Foreskin fibroblast (primary cell): ENCODE measurements at places on chromosomes 13 and 19.

- no peak for DNase-seq
Observed at GRCh38 chr13:111304603-111305289, 15.7 kb upstream of the TEX29 start.

DNA sequence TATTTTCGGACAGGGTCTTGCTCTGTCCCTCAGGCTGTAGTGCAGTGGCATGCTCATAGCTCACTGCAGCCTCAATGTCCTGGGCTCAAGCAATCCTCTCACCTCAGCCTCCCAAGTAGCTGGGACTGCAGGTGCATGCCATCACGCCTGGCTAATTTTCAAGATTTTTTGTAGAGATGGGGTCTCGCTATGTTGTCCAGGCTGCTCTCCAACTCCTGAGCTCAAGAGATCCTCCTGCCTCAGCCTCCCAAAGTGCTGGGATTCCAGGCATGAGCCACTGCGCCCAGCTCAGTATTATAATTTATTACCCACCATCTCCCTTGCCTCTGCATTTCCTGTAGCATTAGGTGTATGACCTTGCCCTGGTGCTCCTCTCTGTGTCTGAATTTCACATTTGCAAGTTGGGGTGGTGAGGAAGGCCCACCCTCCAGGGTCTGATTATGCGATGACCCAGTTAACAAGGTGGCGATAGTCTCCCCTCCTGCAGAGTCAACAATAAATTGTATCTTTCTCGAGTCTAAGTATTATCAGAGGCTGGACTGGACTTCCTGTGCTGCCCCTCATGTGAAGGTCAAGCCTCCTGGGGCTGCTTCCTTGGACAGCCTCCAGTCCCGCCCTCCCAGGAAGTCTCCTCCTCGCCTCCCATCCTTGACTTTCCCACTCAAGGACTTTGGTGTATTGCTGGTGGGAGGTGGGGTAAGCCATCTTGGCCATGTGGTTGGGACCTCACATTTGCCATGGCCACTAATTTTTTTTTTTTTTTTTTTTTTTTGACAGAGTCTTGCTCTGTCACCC lies 1.5 kb upstream of the TUBB4A start:
- no peak for DNase-seq

GRCh38 chr13:48642061-48642460 lies 11.7 kb upstream of the CYSLTR2 start:
- no peak for DNase-seq

GRCh38 chr13:114072421-114072820 lies 60.0 kb downstream of the RASA3 start:
- no peak for DNase-seq

DNA sequence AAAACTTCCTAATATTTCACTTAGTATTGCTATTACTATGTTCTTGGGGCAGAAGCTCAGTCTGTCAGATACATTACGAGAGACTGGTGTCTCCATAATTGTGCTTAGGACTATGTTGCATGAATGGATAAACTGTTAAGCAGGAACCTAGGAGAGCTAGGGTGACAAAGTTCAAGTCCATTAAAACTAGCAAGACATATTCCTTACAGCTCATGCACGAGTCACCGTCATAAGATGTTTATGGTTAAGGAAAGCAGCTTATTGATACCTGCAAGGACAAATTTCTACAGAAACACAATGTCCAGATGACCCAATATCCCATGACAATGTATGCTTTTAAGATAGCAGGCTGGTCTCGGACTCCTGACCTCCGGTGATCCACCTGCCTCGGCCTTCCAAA lies 5.7 kb upstream of the ZNF813 start:
- peak; percentile 59 for DNase-seq

- DNase-seq, result no peak
Observed at GRCh38 chr13:41467425-41467945, 10.1 kb downstream of the RGCC start.

DNA sequence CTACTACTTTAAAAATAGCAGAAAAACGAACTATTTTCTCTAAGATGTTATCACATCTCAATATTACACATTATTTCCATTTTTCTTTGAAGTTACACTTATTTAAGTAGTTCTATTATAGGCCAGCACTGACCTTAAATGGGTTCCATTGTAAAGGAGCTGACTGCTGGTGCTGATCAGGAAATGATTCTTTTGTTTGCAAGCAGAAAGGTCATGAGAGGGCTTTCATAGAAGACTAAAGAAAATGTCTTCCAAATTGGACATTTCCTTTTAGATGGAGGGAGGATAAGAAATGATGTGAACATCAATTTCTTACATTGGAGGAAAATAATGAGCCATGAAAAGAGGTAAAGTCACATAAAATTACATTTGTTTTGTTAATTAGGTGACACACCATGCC lies 96.2 kb downstream of the SUCLA2 start:
- DNase-seq, result no peak

DNA sequence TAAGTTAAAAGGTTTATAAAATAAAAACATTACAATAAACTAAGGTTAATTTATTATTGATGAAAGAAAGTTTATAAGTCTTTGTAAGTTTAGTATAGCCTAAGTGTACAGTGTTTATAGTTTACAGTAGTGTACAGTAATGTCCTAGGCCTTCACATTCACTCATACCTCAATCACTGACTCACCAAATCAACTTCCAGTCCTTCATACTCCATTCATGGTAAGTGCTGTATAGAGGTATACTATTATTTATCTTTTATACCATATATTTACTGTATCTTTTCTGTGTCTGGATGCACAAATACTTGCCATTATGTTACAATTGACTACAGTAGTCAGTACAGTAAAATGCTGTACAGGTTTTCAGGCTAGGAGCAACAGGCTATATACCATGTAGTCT lies 490.0 kb downstream of the GPC6 start:
- DNase-seq, result no peak

GRCh38 chr19:39413911-39414608 lies 1.6 kb downstream of the PLEKHG2 start:
- DNase-seq, result no peak

- peak; percentile 75 for DNase-seq
Observed at GRCh38 chr19:49149652-49150105, 5.5 kb downstream of the HRC start.

- no peak for DNase-seq
Observed at GRCh38 chr13:54706336-54706735, 1677.7 kb downstream of the OLFM4 start.

DNA sequence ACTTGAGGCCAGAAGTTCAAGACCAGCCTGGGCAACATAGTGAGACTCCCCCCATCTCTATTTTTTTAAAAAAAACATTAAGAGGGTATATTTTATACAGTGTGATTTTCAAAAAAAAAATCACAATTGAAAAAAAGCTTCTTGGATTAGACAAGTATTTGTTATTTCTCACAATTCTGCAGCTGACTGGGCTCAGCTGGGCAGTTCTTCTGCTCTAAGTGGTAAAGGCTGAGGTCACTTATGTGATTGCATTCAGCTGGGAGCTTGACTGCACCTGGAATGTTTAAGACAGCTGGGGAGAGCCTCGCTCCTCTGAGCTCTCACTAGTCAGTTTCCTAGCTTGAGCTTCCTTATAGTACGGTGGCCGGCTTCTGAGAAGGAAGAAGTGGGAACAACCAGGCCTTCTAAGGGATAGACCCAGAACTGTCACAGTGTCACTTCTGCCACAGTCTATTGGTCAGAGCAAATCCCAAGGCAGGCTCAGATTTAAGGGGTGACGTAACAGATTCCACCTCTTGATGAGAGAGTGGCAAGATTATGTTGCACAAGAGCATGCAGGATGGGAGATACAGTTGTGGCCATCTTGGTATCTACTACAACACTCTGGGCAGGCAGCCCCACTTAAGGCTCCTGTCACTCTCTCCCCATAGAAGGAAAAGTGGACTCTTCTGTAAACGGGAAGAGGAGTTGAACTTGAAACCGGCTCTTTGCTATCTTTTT lies 19.7 kb upstream of the IRGC start:
- DNase-seq, result no peak

DNA sequence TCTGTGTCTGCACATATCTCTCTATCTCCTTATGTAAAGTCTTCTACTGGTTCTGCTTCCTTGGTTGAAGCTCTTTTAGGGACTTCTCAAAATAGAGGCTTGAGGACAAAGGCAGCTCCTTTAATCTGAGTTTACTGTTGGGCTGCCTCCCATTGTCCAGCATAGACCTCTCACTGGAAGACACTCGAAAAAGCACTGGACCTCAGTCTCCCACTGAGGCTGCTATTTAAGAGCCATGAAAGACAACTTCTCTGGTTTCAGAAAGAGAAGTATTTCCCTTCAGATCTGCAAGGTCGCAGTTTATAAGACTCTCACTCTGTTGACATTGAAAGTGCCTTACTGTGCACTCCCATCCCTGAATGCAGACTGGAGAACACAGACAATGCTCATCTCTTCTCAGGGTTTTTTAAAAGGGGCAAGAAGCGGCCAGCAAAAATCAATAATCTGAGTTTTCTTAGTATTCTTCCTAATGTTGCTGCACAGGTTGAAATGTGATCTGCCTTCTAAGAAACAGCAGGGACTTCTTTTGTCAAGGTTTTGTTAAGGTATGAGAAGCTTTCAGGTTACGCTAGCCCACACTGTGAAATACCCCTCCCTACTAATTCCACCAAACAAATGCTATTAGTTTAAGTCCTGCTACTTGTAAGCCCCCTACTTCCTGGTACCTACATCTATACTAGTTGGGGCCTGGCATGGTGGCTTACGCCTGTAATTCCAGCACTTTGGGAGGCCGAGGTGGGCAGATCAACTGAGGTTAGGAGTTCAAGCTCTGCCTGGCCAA lies 450.0 kb upstream of the SLC10A2 start:
- no peak for DNase-seq

GRCh38 chr19:632579-633067 lies 714 bp downstream of the POLRMT start:
- peak; percentile 36 for DNase-seq

DNA sequence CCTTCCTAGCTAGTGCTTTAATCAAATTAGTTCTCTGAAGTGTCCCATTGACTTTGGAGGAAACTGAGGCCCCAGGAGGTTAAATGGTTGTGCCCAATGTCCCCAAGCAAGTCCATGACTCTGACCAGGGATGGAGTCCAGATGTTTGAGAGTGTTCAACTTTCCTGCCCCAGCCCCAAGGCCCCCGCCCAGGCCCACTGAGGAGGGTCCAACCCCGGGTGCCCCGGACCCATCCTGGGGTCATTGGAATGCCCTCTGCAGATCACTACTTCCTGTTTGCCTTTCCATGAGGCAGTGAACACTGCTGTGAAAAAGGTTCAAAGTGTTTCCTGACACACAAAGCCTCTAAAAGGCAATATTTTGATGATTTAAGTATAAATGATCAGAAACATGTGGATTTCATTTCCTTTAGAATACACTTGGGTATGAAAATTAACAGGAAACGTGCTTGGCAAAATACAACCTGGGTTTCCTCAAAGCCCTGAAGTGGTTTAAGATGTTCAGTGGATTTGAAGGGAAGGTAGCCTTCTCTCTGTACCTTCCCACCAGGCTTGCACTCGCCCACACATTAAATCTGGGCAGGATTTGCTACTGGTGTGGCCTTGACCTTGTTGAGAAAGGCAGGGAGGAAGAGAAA lies 335.7 kb downstream of the TSHZ3 start:
- no peak for DNase-seq

DNA sequence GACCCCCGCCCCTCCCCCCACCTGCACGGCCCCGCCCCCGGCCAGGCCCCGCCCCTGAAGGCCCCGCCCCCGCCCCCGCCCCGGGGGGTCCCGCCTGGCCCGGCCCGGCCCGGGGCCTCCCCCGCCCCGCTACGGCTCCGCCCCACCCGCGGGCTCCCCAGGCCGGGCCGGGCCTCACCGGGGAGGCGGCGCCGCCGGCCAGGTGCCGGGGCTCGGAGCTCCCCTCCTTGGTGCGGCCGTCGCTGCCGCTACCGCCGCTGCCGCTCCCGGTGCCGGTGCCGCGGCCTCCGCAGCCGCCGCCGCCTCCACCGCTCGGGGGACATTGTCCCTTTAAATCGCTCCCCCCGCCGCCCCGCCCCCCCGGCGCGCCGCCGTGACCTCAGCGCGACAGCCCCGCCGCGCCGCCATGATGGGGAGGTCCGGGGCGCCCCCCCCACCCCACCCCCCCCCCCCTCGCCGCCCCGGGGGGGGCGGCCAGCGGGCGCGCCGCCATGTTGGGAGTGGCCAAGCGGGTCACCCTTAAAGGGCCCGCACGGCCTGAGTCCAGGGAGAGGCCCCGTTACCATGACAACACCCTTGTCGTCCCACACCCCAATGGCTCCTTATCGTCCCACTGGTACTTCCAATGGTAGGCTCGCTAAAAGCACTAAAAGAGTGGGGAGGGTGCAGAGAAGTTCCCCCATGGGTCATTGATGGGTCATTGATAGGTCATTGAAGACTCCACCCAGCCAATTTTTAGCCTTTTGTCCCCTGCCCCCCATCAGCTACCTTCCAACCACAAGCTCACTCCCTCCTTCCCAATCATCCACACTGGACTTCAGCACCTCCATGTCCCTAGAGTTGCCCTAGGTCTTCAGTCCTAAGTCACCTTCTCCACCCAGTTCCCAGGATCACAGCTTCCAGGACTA lies at the start of gene WIZ:
Gene WIZ, minus strand, starts transcription at position 337 of the 908 bp plus-strand sequence. CDS start 1,649 bp downstream, outside the sequence.
- DNase-seq, result peak; percentile 72

DNA sequence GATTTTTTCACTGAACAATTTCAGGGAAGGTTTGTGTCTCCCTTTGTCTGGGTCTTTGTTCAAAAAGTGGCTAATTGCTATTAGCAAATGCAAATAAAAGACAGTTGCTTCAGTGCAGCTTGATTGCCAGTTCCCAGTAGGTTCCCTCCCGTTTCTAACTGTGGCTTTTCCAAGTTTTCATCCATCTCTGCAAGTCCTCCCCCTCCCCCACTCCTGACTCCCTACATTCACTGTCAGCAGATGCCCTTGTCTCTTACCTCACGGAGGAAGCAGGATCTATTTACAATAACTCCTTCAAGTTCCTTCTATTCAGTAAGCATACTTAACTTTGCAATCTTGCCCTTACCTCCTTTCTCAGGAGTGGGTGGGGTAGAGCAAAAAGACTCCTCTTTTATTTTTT lies 55.4 kb upstream of the SCEL start:
- DNase-seq, result no peak

GRCh38 chr19:16106121-16106520 lies 5.6 kb upstream of the RAB8A start:
- peak; percentile 43 for DNase-seq

- DNase-seq, result peak; percentile 47
Observed at GRCh38 chr13:100363874-100364273, 224.7 kb downstream of the GGACT start.

DNA sequence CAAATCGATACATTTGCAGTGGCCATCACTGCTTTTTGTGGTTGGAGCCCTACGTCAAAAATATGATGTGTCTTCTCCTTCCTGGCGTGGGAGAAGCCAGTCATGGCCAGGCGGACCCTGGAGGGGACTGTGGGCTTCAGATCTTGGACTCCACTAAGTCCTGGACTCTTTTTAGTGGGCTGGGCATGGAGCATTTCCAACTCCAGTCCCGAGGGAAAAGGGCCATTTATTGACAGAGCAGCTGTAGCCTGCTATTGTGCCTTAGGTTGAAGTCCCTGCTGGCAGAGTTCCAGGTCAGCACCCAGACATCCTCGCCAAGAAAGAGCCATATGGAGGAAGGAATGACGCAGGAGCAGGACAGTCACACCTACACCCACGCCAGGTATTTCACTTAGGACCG lies 179.2 kb upstream of the ZNF507 start:
- no peak for DNase-seq

- DNase-seq, result no peak
Observed at GRCh38 chr13:98096059-98096458, 46.8 kb upstream of the FARP1 start.

- DNase-seq, result peak; percentile 73
Observed at GRCh38 chr13:98206946-98207345, 29.9 kb upstream of the RNF113B start.
